Liver (tissue), 10 donors: ENCODE measurements at places on chromosomes 3 and 15.

DNA sequence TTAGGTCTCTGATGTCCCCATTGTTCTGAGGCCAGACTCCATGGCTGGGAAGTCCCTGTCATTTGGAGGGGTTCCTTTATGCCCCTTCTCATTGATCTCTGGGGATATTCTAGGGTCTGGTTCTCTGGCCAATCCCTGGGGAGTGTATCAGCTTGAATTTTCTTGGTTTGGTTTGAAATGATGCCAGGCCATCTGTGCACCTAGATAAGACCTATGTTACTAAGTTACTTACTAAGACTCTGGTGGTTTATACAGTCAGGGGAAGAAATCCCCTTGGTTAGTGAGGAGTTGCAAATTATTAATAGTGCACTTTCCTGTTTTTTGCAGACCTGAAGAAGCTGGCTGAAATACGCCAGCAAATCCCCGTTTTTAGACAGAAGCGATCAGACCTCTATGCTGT, 20.3 kb downstream of the NIT2 start:
- no peak for DNase-seq

- DNase-seq, result no peak
These were observed 590.2 kb upstream of the TBL1XR1 start for GRCh38 chr3:177787279-177788041.

- no peak for DNase-seq
These were observed 257.7 kb upstream of the UBE2E1 start for GRCh38 chr3:23547905-23548650.

DNA sequence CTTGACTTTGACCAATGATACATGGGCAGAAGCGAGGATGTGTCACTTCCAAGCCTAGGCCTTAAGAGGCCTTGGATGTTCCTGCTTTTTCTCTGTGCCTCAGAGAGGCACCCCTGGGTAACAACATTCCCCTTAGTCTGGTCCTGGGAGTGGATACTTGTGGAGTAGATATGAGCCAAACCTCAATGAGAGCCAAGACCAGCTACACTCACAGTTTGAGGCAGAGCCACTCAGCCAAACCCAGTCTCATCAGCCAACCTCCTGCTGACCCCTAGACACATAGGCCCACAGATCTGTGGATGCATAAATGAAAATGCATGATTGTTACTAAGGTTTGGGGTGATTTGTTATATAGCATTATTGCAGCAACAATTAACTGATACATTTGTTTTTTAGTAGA, 114.2 kb downstream of the ZNF621 start:
- DNase-seq, result no peak

DNA sequence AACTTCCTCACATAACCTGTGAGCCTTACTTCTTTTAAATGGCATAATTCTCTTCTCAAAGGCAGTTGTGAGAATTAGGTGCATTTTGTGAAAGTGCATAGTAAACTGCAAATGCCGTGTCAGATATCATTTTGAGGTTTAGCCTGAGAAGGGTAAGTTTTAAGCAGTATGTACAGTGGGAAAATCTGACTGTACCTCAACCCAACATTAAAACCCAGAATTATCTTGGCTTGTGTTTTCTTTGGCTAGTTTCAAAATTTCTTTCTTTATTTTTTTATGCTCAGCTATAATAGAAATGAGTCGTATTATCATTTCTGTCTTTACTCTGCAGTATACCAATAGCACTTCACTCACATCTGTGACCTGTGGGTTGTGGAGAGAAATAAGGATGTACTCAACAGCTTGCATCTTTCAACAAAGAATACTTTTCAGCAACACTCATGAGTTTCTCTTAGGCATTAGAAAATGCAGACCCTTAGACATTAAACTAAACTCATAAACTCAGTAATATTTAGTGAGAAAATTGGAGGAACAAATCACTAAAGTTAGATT, 65.7 kb downstream of the RASA2 start:
- DNase-seq, result no peak

GRCh38 chr3:11434563-11435096, 162.4 kb downstream of the ATG7 start:
- DNase-seq, result no peak

GRCh38 chr3:43207628-43208085, 78.7 kb upstream of the SNRK start:
- DNase-seq, result peak; percentile 16

DNA sequence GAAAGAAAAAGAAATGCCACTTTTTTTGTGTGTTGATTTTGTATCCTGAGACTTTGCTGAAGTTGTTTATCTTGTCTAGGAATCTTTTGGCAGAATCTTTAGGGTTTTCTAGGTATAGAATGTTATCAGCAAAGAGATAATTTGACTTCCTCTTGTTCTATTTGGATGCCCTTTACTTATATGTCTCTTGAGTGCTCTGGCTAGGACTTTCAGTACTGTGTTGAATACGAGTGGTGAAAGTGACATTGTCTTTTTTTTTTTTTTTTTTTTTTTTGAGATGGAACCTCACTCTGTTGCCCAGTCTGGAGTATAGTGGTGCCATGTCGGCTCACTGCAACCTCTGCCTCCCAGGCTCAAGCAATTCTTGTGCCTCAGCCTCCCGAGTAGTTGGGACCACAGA, 64.7 kb upstream of the NPHP3 start:
- no peak for DNase-seq

GRCh38 chr3:186653984-186654383, 11.8 kb upstream of the HRG start:
- DNase-seq, result no peak

- no peak for DNase-seq
These were observed 146.8 kb downstream of the PCCB start for GRCh38 chr3:136396916-136397315.

DNA sequence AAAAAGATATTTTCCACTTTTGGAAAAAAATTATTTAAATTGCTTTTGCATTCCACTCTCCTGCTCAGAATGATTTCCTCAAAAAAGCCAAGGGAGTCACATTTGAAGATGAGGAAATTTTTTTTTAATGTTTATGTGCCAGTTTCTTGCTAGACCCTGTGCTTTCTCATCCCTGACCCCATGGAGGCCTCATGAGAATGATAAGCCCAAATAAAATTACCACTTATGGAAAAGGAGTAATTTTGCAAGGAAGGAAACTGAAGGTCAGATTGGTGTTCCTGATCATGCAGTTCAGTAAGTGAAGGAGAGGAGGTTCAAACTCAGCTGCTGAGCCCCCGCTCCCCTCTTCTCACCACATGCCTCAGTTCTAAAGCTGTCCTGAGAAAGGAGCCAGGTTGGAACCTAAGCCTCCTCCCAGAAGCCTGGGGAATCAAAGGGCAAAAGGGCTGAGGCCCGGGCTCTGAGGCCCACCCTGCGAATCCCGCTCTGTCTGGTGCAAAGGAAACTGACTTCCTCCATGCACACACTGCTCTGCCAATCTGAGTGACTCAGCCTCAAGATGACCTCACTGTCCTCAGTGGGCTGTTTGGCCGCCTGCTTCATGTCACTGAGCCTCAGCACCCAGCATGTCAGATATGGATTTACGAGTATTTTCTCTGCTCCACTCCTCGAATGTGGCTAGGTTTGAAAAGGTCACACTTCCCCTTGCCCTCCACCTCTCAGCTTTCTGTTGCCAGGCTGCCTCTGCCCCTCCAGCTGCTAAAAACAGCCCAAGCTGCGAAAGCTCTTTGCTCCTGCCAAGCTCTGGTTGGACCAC, 56.9 kb upstream of the FLNB start:
- DNase-seq, result no peak

DNA sequence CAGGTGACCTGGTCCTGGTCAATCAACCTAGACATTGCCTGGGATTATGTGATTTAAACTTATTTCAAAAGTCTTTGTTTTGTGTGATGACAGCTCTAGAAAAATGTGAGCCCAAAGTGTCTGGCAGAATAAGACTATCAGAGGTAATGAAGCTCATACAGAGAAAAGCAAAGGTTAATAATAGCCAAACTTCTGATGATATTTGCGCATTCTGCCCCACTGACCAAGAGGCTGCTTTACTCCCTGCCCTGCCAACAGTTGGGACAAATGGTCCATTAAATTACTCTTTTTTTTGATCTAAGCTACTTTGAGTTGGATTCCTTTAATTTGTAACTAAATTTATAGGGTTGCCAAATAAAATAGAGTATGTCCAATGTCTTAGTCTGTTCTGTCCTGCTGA, 911.2 kb downstream of the MCTP2 start:
- DNase-seq, result no peak

DNA sequence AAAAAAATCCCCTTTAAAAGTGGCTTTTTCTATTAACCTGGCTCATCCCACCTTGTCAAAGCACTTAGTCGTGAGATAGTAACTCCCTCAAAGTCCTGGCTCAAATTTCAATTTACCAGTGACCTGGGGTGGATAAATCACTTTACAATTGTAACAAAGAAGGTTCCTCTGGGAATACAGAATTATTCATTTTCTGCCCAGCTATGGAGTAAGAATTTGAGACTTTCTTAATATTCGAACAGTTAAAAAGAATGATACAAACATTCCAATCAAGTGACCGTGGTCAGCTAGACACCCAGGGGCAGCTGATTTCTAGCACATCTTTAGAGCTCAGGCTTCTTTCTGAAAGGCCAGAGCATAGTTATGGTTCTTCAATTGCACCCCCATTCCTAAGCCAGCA, 291.0 kb upstream of the TGFBR2 start:
- DNase-seq, result no peak

GRCh38 chr3:129016720-129017483, 15.8 kb downstream of the EFCC1 start:
- no peak for DNase-seq

GRCh38 chr15:31338879-31339557, 12.4 kb downstream of the KLF13 start:
- DNase-seq, result no peak

DNA sequence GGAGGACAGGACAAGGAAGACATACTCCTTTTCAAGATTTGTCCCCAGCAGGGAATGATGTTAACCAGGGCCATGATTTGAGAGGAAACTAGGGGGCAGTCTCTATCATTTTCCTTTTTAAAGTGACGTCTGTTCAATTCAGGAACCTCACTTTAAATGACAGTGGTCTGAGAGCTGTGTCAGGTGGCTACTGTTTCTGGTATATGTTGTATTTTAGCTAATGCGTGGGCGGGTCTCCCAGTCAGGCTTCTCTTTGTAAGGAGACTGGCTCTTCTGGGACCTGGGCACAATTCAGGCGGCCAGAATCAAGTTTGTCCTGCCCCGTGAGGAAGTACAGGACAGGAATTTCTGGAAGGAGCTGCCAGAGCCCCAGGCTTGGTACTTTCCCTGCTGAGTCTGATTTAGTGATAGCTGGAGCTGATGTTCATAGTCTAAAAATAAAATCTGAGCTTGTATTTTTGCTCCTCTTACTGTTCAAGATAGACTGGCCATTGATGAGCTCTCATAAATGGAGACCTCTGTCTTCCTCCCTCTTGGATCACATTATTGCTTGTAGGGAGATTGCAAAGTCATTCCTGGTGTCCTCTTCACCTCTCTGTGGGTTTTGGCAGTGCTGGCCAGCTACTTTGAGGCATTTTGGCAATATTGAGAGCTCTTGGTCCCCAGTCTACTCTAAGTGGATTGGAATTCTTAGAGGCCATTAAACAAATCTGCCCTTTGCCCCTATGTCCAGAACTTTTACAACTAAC, 25.6 kb downstream of the SQOR start:
- DNase-seq, result no peak

DNA sequence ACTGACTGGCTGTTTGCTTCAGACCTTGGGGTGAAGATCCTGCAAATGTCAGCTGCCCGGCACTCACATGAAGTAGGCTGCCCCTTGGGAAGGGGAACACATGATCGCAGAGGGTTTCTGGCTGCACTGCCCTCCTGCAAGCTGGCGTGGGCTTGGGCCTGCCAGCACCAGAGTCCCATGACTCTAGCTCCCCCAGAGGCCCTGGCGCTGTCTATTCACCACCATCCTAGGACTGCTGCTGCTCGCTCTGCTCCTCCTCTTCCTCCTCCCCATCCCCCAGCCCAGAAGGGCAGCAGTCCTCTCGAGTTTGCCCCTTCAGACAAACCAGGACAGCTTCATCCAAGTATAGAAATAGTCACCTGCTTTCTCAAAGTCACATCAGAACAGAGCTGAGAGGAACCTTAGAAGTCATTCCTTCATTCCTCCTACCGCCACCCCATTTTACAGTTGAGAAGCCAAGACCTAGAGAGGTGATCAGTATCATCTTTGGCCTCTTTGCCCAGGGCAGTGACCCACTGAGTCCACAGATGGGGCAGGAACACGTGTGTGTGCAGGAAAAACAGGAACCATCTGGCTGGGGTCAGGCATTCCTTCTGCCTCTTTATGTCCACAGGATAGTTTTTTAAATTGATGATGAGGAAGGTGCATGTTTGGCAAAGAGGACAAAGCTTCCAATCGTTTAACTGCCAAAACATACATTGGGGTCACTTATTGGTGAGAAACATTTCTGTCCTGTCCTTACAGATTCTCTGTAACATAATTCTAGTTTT, 13.2 kb downstream of the DPH3 start:
- no peak for DNase-seq

- no peak for DNase-seq
These were observed 45.7 kb upstream of the NEO1 start for GRCh38 chr15:73006523-73006922.

DNA sequence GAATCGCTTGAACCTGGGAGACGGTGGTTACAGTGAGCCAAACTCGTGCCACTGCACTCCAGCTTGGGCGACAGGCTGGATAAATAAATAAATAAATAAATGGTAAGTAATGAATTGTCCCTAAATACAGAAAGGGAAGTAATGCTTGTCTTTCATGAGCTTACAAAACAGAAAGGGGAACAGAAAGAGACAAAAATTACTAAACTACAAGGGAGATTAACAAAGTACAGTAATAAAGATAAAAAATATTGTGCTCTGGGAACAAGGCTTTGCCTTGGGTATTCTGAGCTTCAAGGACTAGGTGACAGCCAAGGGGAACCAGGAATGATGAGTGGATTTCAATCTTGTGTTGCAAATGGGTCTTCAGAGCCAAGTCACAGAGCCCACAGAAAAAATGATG, 9.2 kb upstream of the HLTF start:
- no peak for DNase-seq

DNA sequence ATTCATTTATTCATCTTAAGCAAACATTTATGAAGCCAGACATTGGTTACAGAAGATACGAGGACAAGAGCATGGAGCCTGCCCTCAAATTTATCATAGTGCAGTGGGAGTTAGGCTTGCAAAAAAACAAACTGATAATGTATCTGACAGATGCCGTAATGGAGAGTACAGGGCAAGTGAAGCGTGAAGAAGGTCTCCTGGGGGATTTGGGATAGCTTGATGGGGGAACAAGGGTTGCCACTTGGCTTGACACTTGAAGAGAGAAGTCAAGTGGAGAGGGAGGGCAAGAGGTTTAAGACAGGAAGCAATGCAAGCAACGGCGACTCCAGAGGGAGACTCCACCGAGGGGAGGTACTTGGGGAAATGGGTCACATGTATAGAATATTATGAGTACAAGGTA, 129.3 kb downstream of the SSR3 start:
- DNase-seq, result no peak

DNA sequence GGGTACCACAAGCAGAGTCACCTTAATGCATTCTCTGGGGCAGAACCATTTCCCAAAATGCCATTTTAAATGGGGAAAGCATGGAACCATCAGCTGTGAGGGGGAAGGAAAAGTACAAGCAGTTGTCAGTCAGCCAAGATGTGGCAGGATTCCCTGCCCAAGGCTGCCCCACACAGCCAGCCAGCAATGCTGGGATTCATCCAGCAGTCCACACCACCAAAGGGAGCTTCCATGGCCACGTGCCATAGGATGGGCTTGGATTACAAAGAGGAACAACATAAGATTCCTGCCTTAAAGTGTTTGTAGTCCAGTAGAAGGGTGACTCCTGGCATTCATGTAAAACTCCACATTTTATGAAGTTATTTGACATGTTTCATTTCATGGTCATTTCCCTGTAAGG, 233.3 kb downstream of the SHOX2 start:
- no peak for DNase-seq

GRCh38 chr15:29765234-29765841, 56.9 kb downstream of the TJP1 start:
- DNase-seq, result no peak
